ENCODE measurements at places on chromosomes 4 and X.

DNA sequence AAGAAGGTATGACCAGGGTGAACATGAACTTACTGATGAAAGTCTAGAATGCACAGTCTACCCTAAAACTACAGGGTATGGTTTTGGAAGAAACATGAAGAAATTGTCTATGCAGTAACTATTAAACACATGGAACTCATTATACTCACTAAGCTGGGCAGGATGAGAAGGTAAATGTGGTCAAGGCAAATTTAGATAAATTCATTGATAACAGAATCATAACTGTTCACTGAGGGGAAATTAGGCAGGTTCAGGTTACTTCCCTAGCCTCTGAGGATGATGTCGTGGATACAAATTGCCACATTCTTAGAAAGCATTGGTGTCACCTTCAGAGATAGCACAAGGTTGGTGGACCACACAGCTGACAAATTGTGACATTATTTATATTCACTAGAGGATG lies 40.4 kb upstream of the MID1IP1 start:
- peak; percentile 53 for DNase-seq

DNA sequence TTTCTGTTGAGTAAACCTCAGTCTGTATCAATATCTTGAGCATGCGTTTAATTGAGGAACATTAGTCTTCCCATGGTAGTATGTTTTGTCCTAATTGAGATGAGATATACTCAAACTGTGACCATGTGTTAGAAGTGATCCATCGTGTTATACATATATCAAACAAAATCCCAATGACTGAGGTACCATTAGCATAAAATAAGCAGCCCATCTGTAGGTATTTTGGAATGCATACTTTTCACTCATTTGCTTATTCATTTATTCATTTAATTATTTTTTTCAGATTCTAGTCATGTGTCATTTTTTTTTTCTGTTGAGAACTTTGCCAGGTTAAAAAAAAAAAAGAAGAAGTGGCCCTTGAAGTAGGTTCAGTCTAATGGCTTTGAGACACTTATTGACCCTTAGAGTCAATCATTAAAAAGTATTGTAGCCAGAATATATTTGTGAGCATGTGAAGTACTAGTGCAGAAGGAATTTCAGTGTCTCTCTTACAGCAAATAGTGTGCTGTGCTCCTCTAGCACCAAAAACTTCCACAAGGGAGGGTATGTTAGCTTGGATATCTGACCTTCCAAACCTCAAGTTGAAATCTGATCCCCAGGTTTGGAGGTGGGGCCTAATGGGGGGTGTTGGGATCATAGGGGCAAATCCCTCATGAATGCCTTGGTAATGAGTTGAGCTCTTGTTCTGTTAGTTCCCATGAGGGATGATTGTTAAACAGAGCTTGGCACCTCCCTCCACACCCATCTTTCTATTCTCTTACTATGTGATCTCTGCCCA lies 130.8 kb upstream of the NPY2R start:
- no peak for DNase-seq

DNA sequence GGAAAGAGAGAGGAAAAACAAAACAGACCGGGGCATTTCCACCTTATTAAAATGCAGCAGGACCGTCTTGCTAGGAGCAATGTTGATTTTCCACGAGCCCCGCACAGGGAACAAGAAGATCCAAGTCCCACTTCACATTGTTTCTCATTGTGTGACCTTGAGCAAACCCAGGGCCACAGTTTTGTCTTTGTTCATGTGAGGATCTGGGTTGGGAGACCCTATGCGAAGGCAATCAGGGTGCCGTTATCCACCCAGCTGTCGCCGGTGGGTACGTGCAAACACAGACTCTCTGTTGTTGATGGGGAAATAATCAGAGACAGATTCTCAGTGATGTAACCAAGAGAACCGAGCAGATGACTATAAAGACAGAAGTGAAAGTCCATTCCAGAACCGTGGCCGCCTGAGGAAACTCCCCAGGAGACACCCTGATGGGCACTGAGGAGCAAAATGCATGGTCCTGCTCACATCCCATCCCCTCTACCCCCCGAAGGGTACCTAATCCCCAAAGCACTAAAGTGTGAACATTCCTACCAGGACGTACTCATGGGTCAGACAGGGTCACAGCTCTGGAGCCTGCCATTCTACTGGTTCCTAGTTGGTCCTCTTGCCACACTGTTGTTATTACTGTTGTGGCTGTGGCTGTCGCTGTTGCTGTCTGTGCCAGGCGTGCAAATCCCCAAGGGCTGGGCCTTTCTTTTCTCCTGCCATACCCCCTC lies 102.7 kb upstream of the RBPJ start:
- DNase-seq: no peak

DNA sequence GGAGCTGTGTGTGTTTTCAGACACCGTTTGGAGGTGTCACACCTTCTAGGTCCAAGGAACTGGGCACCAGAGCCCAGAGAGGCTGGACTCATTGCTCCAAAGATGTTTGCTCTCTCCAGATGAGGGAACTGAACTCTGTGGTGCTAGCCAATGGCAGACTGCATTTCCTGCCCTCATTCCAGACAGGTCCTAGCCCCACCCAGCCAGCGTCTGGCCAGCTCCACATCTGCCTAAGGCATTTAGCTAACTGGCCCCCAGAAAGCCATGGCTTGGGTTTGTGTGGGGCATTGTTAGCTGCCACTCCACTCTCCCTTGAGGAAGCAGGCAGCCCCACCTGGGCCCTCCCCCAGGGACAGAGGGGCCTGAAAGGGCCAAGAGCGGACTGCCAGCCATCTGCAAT lies 11.4 kb downstream of the FGD1 start:
- no peak for DNase-seq

DNA sequence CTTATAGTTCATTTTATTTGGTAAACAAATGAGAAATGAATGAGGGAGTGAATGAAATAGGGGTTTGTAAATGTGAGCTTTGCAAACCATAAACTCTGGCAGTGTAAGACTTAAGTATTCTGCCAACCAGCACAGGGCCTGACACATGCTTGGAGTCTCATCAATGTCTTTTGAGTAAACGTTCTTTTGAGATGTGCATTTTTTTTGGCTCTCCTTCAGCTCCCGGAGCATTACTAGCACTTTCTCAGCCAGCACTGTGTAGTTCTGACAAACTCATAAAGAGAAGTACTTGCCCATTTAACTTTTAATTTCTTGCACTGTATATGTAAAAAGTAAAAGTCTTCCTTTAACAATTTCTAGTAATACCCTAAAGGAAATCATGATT lies 245.3 kb downstream of the HS3ST1 start:
- DNase-seq: no peak

DNA sequence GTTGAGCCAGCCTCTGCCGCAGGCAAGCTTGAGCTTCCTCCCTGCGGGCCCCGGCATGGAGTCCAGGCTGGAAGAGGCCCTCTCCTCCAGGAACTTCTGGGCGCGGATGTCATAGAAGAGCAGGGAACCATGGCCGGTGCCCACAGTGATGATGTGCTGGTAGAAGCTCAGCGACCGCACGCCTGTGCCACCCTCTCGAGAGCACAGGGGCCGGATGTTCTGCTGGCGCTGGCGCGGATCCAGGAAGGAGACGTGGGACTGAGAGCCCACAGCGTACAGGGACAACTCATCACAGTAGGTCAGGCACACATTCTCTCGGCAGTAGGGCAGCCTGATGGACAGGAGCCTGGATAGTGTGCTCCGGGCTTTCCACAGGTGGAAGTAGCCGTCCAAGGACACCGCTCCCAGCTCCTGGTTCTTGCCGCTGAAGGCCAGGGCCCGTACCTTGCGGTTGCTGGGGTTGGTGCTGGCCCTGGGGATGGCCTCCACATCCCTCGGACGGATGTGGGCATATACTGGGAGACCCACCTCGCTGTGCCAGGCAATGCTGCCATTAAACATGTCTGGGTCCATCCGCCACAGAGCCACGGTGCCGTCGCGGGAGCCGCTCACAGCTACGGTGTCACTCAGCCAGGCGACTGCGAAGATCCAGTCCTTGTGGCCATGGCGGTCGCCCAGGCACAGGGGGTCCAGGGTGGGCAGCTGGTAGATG lies 1.2 kb downstream of the DCAF12L2 start:
- DNase-seq: no peak

DNA sequence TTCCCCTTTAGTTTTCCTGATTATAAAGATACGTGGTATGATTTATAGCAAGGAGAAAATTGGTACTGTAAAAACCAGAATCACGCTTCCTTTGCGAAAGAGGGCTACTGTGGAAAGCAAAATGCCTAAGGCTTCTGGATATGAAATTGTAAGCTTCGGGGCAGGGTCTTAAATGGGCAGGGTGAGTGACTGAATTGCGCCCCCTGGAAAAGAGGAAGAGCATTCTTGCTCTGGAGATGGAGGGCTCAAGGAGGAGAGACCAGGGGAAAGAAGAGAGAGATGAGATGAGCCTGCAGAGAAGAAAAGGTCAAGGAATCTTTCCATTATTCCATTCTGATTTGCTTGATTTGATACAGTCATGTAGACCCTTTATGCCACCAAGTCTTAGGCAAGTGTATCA lies 13.1 kb upstream of the ETNPPL start:
- DNase-seq: no peak

DNA sequence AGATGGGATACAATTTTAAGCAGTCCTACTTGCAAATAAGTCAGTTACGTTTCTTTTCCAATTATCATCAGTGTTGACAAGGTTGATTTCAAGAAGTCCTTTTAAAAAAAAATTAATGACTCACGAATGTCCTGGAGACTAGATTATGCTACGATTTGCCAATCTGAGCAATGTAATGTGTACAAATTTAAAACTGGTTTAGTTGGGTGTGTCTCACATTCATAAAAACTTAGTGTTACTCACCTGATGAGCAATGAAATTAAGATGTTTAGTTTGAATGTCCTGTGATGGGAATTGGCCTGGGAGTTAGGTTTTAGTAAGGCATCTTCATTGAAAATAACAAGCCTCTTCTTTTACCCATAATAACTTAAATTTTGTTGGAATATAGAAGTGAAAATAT lies 136.7 kb upstream of the POF1B start:
- DNase-seq: no peak

DNA sequence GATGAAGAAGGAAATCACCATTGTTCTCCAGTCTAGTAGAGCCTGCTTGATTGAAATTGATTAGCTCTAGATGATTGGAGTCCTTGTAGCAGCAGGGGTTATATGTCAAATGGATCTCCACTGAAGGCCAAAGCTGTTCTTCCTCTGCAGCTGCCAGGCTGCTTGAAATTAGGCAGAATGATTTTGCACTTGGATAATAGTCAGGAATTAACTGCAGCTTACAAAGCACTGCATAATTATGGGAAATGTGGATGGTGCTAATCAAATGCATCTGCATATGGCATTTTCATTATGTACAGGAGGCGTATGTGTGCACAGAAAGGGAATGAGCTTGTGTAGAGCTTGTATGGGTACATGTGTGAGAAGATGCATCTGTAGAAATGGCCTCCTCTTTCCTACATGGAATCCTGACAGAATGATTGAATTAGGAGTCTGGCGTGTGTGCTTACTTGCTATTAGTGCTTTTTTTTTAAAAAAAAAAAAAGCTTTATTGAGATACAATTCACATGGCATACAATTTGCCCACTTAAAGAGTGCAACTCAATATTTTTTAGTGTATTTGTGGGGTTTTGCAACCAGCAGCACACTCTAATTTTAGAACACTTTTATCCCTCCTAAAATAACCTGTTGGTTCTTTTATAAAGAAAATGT lies 65.9 kb downstream of the TMEM131L start:
- DNase-seq: peak; percentile 45

DNA sequence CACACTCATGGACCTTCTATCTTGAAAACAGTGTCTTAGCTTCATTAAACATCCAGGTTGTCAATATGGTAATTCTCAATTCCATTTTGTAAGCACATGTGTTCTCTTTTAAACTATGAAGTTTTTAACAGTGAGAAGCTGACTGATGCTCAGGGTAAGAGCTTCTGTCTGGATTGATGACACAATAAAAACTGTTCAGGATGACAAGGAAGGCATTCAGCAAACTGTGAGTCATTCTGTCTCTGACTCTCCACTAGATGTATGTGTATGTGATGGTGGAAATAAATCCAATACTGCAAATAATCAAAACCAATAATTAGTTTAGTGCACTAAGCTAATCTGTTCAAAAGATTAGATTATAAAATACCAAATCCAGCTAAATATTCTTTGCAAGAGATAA lies 115.3 kb upstream of the ARX start:
- DNase-seq: no peak

DNA sequence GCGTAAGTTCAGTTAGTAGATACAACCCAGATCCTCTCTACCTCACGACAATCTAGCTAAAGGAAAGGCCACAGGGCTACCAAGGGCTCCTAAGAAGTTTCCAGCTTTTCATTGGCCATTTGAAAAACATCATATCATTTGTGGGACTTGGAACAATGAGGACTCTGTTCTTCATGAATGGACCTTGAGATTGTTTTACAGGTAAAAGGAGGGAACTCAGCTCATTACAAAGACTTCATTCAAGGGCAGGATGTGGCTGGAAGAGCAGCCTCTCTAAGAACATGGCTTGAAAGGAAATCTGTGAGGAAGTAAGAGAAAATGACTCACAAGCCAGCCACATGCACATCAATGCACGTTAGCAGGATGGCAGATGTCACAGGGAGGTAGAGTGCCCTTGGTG lies 105.9 kb upstream of the SLC7A11 start:
- no peak for DNase-seq

GRCh38 chrX:47231167-47231566 lies 1.6 kb upstream of the USP11 start:
- DNase-seq: no peak

- DNase-seq: no peak
Measured at GRCh38 chr4:40176602-40177001, 20.2 kb upstream of the RHOH start.

GRCh38 chr4:138996090-138996489 lies 19.5 kb upstream of the NOCT start:
- DNase-seq: no peak

GRCh38 chrX:14913241-14913640 lies 40.0 kb downstream of the MOSPD2 start:
- DNase-seq: no peak

- DNase-seq: no peak
Measured at GRCh38 chrX:36986231-36986630, 21.9 kb upstream of the FAM47C start.

- DNase-seq: no peak
Measured at GRCh38 chrX:151711787-151712186, 4.0 kb upstream of the FATE1 start.

GRCh38 chrX:155071694-155072280 lies 479 bp downstream of the BRCC3 start:
- peak; percentile 7 for DNase-seq

DNA sequence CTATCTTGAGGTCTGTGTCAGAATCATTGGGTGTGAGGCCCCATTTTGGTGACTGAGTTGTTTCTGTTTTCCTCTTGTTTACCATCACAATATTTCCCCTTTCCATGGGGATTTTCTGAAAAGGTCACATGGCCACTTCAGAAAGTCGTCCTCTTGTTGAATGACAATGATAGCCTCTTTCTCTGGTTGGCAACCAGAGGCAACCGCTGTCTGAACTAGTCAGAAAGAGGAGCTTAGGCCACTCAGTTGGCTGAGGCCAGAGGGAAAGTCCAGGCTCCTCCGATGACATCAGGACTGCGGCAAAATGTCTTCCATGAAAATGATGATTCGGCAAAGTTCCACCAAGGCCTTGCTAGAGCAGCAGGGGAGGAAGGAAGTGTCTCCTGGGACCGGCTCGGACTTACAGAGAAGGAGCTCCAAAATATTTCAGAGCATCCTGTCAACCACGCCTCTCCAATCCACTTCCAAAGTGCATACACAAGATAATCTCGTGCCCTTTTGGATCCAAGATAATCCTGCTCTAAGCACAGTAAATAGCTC lies 19.1 kb upstream of the RBM47 start:
- DNase-seq: no peak

- DNase-seq: no peak
Measured at GRCh38 chrX:13716905-13717304, 17.5 kb downstream of the TRAPPC2 start.

- DNase-seq: no peak
Measured at GRCh38 chr4:81652069-81652478, 180.4 kb upstream of the RASGEF1B start.

GRCh38 chrX:94695910-94696309 lies 1021.9 kb downstream of the FAM133A start:
- DNase-seq: no peak
